ENCODE measurements at places on chromosomes 1 and 21.
A peak's percentile ranks its signal among the peaks of the same experiment; 100 is the strongest.

DNA sequence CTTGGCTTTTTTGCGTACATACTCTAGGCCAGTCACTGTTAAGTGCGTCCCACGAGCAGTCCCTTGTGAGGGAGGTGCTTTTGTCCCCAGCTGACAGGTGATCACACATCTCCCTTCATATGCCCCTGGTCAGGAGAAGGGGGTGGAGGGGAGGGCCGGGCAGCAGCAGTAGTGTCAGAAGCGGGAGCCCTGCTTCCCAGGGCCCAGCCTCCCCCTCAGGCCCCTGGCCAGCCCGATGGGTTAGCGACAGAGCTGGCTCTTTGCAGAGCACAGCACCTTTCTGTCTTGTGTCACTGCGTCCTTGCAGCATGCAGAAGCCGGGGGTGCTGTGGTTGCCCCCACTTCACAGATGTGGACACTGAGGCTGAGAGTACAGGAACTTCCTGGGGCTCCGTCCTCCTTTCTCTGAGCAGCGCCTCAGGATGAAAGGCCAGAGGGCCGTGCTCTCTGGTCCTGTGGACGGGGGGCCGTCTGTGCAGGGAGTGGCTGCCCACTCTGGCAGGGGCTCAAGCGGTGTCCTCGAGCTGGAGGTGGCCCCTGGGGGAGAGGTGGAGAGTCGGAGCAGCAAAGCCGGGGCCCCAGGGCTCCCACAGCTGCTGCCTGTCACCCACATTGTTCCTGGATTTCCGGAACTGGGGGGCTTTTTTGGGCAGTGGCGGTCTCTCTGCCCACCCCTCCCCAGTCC, 5.9 kb downstream of the TMEM201 start:
- DNase-seq = no peak

DNA sequence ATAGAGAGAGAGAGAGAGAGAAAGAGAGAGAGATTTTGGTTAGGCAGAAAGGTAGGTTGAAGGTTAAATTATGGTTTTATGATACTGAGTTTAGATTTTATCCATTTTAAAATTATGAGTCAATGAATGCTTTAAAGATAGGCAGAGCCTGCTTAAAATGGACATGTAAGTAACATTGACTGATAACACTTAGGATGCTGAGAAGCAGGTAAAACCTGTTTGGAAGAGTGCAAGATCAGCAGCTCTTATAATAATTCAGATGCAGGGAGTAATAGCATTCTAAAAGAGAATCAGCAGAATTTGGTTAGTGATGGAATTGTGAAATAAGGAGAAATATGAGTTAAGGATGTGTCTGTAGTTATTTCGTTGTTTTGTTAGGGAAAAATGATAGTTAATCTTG, 446.6 kb downstream of the PLA2G4A start:
- DNase-seq = no peak

DNA sequence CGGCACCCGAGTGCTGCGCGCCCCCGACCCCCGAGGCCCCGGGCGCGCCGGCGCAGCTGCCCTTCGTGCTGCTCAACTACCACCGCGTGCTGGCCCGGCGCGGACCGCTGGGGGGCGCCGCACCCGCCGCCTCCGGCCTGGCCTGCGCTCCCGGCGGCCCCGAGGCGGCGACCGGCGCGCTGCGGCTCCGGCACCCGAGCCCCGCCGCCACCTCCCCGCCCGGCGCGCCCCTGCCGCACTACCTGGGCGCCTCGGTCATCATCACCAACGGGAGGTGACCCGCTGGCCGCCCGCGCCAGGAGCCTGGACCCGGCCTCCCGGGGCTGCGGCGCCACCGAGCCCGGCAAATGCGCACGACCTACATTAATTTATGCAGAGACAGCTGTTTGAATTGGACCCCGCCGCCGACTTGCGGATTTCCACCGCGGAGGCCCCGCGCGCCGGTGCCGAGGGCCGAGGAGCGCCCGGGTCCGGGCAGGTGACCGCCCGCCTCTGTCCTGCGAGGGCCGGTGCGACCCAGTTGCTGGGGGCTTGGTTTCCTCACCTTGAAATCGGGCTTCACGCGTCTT, 49.0 kb downstream of the SIM2 start:
- DNase-seq = peak; percentile 61

DNA sequence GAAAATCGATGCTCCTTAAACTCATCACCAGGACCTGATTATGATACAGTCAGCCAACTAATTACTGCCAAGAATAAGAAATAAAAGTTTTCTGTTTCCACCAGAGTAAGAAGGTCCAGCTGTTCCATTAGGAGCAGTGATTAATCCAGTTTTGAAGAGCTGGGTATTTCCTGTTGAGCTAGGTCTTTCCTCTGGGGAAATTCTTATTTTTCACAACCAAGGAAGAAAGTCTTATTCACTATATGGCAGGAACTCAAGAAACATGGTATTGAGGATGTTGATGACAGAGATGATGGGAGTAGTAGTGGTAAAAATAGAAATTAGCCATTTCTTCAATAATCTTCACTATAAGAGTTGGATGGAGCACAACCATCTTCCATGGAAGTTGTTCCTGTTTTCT, 374.6 kb upstream of the RUNX1 start:
- no peak for DNase-seq

- DNase-seq = no peak
Observed at GRCh38 chr1:64953241-64953640, 13.1 kb downstream of the JAK1 start.

- DNase-seq = no peak
Observed at GRCh38 chr21:39319251-39319756, 5.9 kb upstream of the BRWD1 start.

- DNase-seq = peak; percentile 84
Observed at GRCh38 chr1:248858096-248858890, 592 bp downstream of the ZNF692 start.

GRCh38 chr21:46431884-46432488, 26.7 kb upstream of the DIP2A start:
- DNase-seq = no peak

- DNase-seq = no peak
Observed at GRCh38 chr21:24007592-24007991, 1599.7 kb downstream of the MRPL39 start.

DNA sequence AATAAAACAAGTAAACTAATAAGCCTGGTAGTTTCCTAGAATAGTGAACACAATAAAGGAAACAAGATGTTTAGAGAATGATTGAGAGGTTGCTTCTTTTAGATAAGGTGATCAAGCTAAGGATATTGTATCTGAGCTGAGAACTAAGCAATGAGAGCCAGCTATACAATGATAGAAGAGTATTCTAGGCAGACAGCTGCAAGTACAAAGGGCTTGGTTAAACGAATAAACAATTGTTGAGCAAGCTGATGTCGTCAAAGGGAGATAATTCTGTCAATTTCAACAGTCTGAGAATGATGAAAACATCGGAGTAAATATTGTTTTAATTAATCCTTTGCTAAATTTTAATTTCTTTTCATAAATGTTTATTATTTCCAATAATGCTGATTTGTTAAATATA, 5.5 kb upstream of the FH start:
- no peak for DNase-seq

GRCh38 chr1:201982082-201982622, 296 bp upstream of the RNPEP start:
- DNase-seq = no peak

GRCh38 chr1:237528545-237528944, 362.2 kb downstream of the ZP4 start:
- no peak for DNase-seq

GRCh38 chr1:227728059-227728891, 6.8 kb downstream of the JMJD4 start:
- peak; percentile 62 for DNase-seq

- no peak for DNase-seq
Observed at GRCh38 chr1:157739229-157739901, 37.6 kb downstream of the FCRL2 start.

GRCh38 chr1:180160357-180160756, 5.7 kb downstream of the QSOX1 start:
- no peak for DNase-seq

DNA sequence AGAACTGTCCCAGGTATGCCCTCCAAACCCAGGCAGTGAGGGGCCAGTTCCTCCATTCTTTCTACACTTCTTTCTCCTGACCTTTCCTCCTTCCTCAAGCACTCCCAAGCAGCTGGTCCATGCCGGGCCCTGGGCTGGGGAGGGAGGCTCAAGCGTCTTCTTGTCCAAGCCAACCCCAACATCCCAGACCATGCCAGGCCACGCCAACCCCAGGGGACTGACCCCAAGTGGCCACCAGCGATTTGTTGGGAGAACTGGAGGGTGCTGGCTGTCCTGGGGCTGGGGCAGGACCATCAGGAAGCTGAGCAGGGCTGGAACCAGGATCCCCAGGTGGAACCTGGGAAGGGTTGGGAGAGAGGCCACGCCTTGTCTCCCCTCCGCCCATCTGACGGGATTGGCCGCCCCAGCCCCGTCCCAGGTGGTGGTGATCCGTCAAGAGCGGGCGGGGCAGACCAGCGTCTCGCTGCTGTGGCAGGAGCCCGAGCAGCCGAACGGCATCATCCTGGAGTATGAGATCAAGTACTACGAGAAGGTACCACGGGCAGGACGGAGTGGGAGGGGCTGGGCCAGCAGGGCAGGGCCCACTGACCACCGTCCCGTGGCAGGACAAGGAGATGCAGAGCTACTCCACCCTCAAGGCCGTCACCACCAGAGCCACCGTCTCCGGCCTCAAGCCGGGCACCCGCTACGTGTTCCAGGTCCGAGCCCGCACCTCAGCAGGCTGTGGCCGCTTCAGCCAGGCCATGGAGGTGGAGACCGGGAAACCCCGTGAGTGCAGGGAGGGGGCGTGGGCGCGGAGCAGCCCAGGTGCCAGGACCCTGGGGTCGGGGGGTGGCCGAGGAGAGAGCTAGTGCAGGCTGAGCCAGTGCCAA, 29.9 kb downstream of the EPHA8 start:
- no peak for DNase-seq

- DNase-seq = no peak
Observed at GRCh38 chr1:11546456-11546855, 67.5 kb downstream of the DISP3 start.

GRCh38 chr1:155253797-155254196, 1.5 kb downstream of the ENTREP3 start:
- DNase-seq = no peak

- no peak for DNase-seq
Observed at GRCh38 chr1:217062586-217062985, 339.4 kb upstream of the ESRRG start.

DNA sequence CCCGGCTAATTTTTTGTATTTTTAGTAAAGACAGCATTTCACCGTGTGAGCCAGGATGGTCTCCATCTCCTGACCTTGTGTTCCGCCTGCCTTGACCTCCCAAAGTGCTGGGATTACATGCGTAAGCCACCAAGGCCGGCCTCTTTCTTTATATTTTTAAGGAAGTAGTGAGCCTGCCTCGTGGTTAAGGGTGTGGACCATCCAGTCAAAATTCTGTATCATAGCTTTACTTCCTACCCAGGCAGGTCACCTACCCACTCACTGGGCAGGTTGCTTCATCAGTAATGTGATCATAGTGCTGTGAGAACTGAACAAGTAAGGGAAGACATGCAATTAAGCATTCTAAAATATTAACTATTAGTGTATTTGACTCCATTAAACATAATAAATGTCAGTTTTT, 8.1 kb upstream of the ACOT7 start:
- peak; percentile 59 for DNase-seq

GRCh38 chr1:213446496-213446895, 395.5 kb downstream of the RPS6KC1 start:
- no peak for DNase-seq

DNA sequence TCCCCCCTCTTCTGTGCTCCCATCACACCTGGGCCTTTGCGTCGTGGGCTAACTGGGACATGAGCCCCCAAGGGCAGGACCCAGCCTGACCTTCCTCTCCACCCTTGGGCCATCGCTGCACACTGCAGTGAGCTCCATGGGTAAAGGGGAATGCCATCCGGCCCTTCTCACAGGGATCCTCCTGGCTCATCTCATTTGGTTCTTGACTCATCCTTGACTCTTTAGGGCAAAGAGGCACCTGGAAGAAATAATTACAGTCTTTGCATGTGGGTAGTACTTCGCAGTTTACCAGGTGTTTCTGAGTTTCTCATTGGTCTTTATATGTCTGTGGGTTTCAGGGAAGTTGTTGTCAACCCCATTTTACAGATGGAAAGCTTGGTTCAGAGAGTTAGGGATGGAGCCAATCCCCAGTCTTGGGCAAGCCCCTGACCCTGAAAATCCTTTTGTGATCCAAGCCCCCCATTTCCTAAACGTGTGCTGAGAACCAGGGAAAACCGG, 59.3 kb upstream of the ID3 start:
- no peak for DNase-seq

DNA sequence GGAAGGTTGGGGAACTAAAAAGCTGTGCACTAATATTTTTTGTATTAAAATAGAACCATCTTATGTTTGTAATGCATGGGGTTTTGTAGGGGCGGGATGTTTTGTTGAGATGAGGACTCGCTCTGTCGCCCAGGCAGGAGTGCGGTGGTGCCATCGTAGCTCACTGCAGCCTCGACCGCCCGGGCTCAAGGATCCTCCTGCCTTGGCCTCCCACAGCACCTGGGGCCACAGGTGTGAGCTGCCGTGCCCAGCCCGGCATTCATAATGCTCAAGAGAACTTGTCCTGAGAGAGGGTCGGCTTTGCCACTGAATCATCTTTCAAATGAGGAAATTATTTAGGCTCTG, 3.0 kb upstream of the C1orf159 start:
- no peak for DNase-seq

DNA sequence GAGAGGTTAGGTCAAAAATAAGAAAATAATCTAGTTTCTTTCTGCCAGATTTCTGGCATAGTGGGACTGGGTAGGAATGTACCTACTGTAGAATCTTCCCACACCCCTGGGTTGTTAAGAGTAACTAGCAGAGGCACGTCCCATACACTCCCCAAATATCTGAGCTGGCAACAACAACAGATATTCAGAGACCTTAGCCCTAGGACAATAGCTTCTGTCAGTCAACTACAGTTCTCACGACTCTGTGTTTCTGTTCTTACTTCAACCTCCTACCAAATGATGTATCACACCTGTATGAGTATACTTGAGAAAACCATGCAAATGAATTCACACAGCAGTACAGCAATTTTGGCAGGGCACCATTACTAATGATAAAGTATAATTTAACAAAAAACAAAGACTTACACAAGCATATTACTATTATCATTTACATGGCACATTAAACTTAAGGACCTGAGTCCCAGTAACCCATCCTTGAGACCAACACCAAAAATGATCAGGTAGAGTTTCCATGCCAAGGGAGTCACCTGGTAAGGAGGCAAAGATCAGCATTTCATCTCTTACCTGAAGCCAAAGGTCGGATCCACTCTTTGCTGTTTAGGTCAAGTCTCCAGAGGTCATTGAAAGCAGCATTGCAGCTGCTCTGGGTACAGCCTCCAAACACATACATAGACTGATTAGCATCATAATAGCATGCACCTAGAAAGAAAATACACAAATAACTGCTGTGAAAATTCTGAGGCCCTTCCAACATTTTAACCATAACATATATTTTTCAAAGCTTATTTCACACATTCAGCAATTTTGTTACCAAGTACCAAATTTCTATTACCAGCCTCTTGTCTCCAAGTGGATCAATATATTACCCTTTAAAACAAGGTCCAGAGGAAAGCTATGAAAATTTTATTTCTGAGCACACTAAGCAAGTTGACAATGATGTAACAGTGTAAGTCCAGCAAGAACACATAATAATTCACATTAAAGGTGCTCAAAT, 57.5 kb upstream of the CPLANE2 start:
- DNase-seq = no peak

- no peak for DNase-seq
Observed at GRCh38 chr1:198833706-198834503, 195.1 kb downstream of the PTPRC start.

Data from common myeloid progenitor, CD34-positive (primary cell).